OCI-M1 (cell line): ENCODE measurements at places on chromosomes 5 and 9.

DNA sequence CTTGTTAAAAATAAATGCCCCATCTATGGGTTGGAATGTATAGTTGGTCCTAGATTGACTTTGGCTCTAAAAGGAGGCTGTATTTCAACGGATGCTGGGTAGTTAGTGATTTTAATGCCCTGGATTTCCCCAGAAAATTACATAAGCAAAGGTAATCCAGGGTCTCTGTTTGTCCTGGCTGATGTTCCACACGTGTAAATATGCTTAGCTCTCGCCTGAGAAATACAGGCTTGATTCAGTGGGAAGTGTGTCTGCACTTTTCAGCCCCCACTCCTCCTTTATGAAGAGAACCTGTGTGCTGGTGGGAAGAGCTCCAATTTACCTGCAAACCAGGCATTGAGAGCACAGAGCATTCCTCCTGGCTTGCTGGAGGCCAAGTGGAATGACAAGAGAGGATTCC, 294.6 kb upstream of the CLINT1 start:
- no peak for DNase-seq

GRCh38 chr9:110327716-110328115, 9.9 kb downstream of the TXNDC8 start:
- DNase-seq = no peak

DNA sequence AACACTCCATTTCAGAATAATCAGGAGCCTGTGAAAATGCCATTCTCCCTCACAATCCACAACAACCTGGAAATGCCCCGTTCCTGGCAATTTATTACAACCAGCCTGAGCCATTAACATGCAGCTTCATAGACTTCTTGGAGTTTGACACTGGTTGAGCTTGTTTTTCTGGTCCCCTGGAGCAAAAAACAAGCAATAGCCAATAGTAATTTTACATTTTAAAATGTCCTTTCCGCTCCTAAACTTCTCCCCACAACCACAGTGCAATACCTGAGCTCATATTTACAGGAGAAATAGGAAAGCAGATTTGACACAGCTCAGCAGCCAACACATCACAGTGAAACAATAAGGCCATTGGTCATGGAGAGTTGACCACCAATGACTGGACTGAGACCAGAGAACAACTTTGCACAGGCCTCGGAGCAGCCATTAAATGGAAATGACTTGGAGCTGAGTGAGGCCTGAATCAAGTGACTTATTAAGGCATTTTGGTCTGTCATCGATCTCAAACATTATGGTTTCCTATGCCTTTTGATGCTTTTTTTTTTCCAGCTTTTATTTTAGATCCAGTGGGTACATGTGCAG, 73.0 kb downstream of the ENC1 start:
- no peak for DNase-seq

GRCh38 chr5:67728326-67728890, 487.1 kb upstream of the PIK3R1 start:
- DNase-seq = no peak

DNA sequence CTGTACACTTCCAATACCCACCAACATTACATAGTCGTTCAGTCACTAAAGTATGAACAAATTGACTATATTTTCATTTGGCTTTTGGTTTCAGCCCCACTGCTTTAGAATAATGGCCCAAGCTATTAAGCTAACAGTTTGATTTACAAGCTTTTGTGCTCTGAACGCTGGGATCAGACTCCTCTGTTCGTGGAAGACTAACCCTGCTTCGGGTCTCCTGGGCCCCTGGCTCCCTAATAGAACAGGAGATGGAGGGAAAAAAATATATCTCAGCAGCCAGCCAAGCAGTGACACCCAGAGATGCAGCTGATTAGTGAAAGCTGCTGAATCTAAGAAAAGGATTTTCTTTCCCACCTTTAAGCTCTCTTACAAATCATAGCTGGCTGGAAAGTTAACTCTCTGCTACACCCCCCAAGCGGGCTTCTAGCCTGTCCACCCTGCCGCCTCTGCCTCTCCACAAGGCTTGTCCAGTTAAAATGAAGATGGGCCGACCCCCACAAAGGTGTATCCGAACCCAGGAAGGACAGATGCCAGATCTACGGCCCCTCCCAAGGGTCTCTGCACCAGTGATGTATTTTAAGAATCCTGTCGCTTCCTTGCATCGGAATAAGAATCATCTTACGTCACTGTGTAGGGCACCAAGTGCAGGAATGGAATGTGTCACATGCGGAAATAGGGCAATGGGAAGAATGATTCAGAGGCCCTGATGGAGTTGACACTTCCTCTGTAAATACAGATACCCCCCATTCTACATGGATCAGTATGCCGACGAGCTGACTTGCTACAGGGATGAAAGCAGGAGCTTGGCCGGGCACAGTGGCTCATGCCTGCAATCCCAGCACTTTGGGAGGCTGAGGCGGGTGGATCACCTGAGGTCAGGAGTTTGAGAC, 33.4 kb upstream of the BARHL1 start:
- DNase-seq = no peak

GRCh38 chr5:13591621-13592020, 352.9 kb downstream of the DNAH5 start:
- peak; percentile 93 for DNase-seq

DNA sequence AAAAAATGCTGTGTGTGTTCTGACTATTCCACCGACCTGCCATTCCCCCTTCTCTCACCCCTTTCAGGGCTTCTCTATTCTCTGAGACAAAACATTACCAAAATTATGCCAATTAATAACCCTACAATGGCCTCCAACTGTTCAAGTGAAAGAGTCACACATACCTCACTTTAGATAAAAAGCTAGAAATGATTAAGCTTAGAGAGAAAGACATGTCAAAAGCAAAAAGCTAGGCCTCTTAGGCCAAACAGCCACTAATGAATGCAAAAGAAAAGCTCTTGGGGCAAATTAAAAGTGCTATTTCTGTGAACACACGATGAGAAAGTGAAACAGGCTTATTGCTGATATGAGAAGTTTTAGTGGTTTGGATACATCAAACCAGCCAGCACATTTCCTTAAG, 279.6 kb upstream of the GRAMD2B start:
- no peak for DNase-seq

DNA sequence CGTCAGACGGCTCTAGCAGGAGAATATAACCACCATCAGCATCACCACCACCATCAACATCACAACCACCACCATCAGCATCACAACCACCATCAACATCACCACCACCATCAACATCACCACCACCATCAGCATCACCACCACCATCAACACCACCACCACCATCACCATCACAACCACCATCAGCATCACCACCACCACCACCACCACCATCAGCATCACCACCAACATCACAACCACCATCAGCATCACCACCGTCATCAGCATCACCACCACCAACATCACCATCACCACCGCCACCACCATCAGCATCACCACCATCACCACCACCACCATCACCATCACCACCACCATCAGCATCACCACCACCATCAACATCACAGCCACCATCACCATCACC, 210.7 kb downstream of the C9orf50 start:
- no peak for DNase-seq
